Hematopoietic multipotent progenitor cell (in vitro differentiated cells): ENCODE measurements at places on chromosomes 1 and 21. TPM values are rescaled to one million over a fixed set of nuclear protein-coding genes. Genes with fewer than 3 reads are reported as not detected.

Gene ATP5PO
- 96.4 TPM for total RNA-seq

- no peak for DNase-seq
Observed at GRCh38 chr1:91732291-91733107, 153.5 kb downstream of the TGFBR3 start.

Gene WNT4
- total RNA-seq = under 0.01 TPM

GRCh38 chr1:211653959-211654496 is 21.4 kb downstream of the NEK2 start:
- DNase-seq = no peak

Gene SYCP1
- not detected for total RNA-seq

DNA sequence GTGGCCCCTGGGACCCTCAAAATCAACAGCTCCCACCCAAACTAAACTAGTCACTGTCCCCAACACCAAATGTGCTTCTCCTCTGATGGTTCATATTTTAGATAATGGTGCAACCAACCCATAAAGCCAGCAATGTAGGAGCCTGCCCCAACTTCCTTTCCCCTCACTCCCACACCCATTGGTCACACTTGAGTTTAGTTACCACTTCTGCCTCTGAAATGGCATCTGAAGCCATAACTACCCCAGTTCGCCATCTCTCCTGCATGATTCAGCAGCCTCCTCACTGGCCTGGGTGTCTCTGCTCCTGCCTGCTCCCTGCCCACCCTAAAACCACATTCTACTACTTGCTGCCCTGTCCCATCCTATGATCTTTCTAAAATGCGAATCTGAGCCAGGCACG is 3.4 kb upstream of the CDCP2 start:
- no peak for DNase-seq

Gene SON
- total RNA-seq = 282 TPM

Gene MYBPH
- total RNA-seq = not detected

- DNase-seq = no peak
Observed at GRCh38 chr1:25899792-25900191, 6.4 kb downstream of the STMN1 start.

DNA sequence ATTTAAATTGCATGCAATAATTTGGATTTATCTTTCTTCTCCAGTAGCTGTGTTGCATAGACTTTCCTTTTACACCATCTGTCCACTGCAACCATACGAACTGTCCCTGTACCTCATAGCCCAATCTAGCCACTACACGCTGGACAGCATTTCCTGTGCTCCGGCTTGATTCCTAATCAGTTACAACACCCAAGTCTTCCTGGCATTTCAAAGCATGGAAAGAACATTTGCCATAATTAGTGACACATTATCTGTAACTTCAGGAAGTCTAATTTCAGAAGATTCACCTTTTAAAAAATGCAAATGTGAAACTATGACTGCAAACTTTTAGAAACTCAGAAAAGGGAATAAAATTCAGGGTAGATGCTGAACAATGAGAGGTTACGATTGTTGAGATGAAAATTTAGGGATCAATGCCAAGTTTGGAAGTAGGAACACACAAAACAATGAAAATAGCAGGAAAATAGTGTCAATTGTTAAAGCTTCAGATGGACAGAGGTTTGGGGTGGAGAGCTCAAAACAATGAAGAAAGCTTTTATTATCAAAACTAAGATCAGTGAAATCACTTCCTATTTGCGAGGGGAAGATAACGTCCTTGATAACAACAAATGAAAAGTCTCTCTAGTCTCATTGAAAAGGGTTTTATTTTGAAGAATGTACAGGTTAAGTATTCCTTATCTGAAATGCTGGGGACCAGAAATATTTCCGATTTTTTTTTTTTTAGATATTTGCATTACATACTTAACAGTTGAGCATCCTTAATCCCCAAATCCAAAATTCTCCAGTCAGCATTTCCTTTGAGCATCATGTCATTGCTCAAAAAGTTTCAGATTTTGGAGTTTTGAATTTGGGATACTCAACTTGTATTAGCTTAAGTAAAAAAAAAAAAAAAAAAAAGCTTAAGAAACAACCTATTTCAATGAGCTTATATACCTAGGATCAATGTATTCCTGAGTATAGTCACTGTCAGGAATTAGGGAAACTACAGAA is 107.3 kb downstream of the FNBP1L start:
- DNase-seq = no peak

Gene TLR5
- under 0.01 TPM for total RNA-seq

Gene KIAA1614
- 0.81 TPM for total RNA-seq

DNA sequence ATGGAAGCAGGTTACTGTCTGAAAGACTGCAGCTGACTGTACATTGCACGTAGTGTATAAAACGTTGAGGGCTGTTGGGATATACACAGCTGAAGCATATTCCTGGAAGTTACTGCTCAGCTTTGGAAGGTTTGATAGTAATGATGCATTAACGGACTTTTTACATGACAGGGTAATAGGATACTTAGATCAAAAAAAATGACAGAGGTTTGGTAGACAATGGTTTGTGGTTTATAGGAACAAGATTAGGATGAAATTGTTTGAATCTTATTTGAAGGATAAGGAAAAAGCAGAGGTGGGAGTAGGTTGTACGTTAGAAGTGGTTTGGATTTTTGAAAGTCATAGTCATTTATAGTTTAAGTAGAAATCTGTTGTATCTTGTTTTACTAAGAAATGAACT is 33.0 kb downstream of the ADGRL2 start:
- no peak for DNase-seq

Gene C21orf58
- 13.5 TPM for total RNA-seq

Gene MAN1C1
- total RNA-seq = 0.54 TPM

DNA sequence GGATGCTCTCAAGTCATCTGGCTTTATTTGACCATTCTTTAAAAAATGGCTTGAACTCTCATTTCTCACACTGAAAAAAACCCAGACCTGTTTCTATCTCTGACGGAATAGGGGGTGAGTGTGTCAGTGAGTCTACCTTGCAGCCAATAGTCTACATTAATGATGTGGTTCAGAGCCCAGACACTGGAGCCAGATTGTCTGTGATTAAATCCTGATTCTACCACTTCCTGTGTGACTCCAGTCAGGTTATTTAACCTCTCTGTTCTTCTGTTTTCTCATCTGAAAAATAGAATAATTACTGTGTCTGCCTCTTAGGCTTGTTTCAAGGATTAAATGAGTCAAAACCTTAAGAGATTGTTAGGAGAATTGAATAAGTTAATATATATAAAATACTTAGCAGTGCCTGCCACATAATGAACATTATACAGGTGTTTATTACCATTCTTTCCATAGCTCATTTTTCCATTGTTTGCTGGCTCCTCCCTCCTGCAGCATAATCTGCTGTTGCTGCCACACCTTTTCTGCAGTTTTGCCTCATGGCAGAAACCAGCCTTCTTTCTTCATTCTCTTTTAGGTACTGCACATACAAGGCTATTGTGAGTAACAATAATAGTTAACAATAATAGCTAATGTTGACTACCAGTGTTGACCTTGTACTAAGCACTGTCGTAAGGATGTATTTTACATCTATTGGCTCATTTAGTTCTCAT is 157.6 kb upstream of the IVNS1ABP start:
- no peak for DNase-seq

Gene PTPRF
- 1.9 TPM for total RNA-seq

DNA sequence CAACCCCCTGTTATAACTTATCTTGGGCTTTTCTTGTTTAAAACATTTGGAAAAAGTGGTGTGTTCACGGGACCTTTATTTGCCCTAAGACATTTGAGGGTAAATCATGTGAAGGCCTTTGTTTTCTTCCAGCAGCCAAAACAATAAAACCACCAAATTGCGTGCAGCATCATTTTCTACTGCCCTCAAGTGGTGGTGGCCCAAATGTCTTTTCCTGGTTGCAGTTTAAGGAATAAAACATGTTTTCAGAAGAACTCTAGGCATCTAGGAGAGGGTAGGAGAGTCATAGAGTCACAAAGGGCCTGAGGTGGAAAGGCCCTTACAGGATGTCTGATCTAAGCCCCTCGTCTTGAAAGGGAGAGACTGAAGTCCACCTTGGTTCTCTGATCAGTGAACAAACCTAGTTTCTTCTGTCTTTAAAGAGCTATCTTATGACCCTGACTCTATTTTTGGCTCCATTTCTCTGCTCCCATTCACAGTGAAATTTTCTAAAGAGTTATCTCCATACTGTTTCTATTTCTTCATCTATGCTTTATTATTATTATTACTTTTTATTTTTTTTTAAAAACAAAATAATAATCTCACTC is 16.0 kb upstream of the EPS15 start:
- peak; percentile 63 for DNase-seq

DNA sequence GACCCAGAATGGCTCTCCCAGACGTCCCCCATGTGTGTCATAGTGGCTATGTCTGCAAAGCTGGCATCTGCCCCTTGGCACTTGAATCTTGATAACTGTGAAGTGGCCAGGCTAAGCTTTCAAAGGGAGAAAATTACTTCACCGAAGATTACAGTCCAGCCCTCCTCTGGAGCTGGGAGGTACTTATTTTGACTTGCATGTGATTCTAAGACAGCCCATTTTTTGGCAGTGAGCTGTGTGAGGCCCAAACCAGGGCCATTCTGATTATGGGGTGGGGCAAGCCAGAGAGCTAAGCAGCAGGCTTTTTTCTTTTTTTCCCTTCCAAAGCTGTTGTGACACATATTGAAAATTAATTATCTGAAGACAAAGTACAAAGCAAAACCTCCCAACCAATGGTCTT is 42.1 kb upstream of the C8B start:
- DNase-seq = no peak

Gene GLRX2
- total RNA-seq = 3.5 TPM

DNA sequence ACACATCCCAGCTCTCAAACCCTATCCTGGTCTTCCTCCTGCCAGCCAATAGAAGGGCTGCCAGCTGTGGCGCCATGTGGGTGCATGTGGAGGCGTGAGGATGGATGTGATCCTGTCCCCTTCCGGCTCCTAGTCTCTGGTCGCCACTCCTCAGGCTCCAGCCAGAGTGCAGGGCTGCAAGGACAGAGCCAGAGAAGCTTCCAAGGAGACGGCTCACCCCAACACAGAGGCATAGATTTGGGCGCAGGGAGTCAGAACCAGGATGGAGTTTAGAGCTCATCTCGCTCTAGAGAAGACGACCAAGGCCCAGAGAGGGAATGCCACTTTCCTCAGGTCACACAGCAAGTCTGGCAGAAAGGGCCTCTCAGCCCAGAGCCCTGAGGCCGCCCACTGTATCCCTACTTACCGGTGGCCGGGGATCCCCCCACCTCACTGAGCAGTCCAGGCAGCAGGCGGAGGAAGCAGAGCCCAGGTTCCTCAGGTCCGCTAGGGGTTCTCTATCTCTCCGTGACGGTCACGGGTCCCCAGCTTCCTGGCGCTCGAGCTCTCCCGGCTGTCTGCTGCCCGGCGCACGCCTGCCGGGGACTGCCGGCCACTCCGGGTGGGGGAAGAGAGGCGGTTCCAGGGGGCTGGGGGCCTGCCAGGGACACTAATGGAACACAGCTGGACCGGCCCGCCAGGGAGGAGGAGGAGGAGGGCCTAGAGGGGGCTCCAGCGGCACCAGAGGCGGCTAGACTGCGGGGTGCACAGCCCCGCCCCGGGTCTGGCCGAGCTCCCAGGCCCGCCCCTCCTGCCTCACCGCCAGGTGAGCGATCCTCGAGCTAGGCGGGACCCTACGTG is at the start of gene COL16A1:
TSS of gene COL16A1 (minus strand) at position 587 of the 840 bp plus-strand sequence. CDS start 1,824 bp downstream, outside the sequence.
- DNase-seq = peak; percentile 42

Gene UROD
- total RNA-seq = 290 TPM

Gene LRRC38
- 0.27 TPM for total RNA-seq

DNA sequence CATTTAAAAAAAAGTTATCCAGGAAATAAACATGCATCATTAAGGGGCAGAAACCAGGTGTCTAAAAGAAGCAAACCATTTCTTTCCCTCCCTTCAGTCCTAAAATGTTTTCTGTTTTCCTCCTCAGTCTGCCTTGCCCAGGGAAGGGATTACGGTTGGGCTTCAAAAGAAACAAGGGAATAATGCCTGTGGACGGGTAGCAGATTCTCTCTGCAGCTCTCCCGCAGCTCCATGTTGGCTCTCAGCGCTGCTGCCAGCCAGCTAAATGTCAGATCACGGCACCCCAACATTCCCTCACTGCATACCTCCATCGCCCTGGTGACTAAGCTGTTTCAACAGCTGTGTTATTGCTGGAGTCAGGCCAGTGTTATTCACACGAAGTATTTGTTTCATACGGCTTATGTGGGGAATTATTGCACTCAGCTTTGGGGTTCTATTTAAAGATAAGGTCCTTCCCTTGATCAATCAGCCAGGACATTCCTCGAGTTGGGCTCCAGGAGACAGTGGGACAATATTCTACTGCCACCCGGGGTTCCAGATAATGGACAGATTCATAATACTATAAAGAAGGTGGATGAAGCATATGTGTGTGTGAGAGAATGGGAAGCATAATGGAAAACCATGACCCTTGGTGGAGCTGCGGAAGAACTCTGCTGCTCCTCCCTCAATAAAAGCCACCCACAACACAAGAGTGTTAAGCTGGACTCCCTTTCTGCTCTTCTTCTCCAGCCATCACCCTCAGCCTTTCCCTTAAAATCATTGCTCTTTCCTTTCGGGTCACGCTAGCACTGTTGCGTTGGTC is 58.2 kb downstream of the WLS start:
- DNase-seq = no peak

DNA sequence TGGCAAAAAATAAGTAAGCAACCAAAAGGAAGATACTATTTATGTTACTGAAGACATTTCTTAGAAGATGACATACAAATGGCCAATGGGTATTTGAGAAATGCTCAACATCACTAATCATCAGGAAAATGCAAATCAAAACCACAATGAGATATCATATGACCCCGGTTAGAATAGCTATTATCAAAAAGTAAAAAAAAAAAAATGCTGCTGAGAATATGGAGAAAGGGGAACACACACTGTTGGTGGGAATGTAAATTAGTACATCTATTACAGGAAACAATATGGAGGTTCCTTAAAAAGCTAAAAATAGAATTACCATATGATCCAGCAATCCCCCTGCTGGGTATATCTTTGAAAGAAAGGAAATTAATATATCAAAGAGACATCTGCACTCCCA is 34.3 kb upstream of the CREG1 start:
- no peak for DNase-seq

DNA sequence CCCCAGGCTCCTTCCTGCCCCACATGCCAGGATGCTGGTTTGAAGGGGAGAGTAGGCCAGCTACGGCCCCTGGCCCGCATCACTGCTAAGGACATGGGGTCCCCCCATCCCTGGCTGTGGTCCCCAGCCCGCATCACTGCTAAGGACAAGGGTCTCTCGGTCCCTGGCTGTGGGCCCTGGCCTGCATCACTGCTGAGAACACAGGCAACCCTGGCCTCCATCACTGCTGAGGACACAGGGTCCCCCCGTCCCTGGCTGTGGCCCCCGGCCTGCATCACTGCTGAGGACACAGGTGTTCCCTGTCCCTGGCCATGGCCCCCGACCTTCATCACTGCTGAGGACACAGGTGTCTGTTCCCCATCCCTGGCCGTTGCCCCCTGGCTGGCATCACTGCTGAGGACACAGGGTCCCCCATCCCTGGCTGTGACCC is 448 bp upstream of the OBSCN start:
- no peak for DNase-seq

DNA sequence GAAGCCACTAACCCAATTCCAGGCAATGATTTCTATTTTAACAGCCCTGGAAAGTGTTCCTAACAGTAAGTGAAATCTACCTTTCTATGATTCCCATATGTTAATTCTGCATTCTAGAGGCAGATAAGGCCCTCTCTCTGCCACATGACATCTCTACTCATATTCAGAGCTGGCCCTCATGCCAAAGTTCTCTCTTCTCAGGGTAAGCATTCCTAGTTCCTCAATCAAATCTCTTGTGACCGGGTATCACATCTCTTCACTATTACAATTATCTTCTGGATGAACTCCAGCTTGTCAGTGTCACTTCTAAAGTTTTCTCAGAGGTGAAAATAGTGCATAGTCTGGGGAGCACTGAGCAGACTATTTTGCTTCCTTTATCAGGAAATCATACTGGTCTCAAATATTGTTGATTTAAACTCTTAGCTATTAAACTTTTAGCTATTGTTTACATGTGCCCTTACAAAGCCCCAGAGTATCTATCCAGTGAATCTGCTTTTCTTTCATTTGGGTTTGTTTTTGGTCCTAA is 66.4 kb upstream of the TNFSF18 start:
- DNase-seq = no peak
